ENCODE measurements at places on chromosomes 7 and 10.
A peak's percentile ranks its signal among the peaks of the same experiment; 100 is the strongest.

GRCh38 chr7:142188154-142188553 lies 69.7 kb downstream of the PRSS58 start:
- no peak for DNase-seq

- peak; percentile 26 for DNase-seq
Observed at GRCh38 chr10:22321924-22322640, 1.2 kb downstream of the BMI1 start.

- no peak for DNase-seq
Observed at GRCh38 chr7:100169147-100169850, 882 bp upstream of the GAL3ST4 start.

DNA sequence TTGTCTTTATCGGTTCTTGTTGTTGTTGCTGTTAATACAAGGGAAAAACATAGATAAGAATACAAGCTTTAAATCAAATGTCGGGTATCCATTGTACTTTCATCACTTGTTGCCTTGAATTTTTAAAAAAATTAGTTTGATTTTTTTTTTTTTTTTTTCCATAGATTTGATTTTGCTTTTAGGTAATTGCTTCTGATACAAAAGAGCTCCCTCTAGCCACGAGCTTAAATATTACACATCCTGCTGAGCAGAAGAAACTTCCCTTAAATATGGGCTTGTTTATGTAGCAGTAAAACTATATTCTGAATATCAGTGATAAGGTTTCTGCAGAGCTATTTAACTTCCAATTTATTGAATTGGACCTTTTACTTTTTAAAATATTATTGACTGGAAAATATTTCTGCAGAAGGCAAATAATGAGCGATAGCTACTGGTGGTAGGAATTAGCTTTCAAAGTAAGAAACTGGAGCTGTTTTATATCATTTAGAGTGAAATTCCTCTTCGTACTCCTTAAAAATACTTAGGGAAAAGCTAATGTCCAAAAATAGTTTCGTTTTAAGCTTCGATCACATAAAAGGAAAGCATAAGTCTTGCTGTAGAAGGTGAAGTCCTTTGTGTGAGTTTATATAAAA lies 216.9 kb downstream of the POLR1F start:
- no peak for DNase-seq

GRCh38 chr7:128928159-128928813 lies 9.4 kb upstream of the IRF5 start:
- no peak for DNase-seq

DNA sequence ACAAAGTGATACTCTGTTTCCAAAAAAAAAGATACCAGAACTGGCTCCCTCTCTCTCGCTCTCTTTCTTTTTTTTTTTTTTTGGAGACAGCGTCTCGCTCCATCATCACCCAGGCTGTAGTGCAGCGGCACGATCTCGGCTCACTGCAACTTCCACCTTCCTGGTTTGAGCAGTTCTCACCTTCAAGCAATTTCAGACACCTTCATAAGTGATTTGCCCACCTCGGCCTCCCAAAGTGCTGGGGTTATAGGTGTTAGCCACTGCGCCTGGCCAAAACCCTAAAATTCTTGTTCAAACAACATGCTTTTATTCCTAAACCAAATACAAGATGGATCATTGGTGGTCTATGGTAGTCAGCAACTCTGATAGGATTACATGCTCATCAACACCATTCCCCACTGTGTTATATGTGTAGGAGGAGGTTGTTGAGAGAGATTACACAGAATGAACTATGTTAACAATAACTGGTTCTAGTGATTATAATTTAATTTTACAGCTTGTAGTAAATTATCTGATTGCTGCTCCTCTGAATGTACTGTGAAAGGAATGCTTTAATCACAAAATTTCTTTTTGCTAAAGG lies 15.5 kb downstream of the ACBD5 start:
- no peak for DNase-seq

DNA sequence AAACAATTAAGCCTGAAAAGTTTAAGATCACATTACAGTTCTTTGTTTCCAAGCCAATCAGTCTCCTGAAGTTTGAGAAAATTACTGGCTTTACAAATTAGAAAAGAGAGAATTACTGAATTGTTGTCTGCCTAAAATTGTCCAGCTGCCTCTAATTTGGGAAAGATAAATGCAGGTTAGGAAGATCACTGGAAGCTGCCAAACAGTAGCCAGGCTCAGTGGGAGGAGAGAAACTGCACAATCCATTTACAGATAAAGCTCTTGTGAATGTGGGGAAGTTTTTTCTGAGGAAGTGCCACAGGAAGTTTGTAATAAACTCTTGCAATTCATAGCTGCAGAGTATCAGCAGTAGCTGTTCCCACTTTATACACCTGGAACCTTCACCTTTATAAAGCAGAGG lies 100.7 kb downstream of the IQUB start:
- DNase-seq = no peak

Measured in activated T-helper 9 cell treated with anti-CD3 and anti-CD28 coated beads, Interleukin-2, amount 50 U/mL, for 16 hours (primary cell).